ENCODE measurements at places on chromosomes 2 and 18. TPM values are rescaled to one million over a fixed set of nuclear protein-coding genes. Genes with fewer than 3 reads are reported as not detected.

ANKRD30B gene
- total RNA-seq: 0.73 TPM

WDFY1 gene
- 149 TPM for total RNA-seq

WIPF1 gene
- total RNA-seq: 16.9 TPM

CABYR gene
- 5.7 TPM for total RNA-seq

LYG1 gene
- 0.59 TPM for total RNA-seq

UGT1A5 gene
- total RNA-seq: not detected

PSMD14 gene
- total RNA-seq: 60.1 TPM

CMPK2 gene
- total RNA-seq: 0.36 TPM

CXCR4 gene
- 2.0 TPM for total RNA-seq

FLACC1 gene
- 1.3 TPM for total RNA-seq

BOK gene
- total RNA-seq: 13.4 TPM

MYOM1 gene
- total RNA-seq: 2.5 TPM

ATOH8 gene
- total RNA-seq: 22.4 TPM

TXNDC2 gene
- total RNA-seq: not detected

CRYGD gene
- not detected for total RNA-seq

TPO gene
- total RNA-seq: not detected

CD226 gene
- total RNA-seq: 0.69 TPM

CHRND gene
- not detected for total RNA-seq

GAL3ST2 gene
- total RNA-seq: 0.46 TPM

RAB17 gene
- 0.83 TPM for total RNA-seq

KIAA2012 gene
- not detected for total RNA-seq

NBAS gene
- total RNA-seq: 110 TPM

PSMA8 gene
- total RNA-seq: not detected

ZSWIM2 gene
- total RNA-seq: 0.10 TPM

GRB14 gene
- 10.4 TPM for total RNA-seq

SULT1C4 gene
- 0.17 TPM for total RNA-seq

TMEM169 gene
- 0.83 TPM for total RNA-seq

SCN7A gene
- not detected for total RNA-seq

AFF3 gene
- total RNA-seq: 3.4 TPM

RABL2A gene
- total RNA-seq: 16.6 TPM

SERPINB10 gene
- not detected for total RNA-seq

FOXD4L1 gene
- 0.13 TPM for total RNA-seq

DLX1 gene
- total RNA-seq: 1.6 TPM

HTR2B gene
- 37.3 TPM for total RNA-seq

SLC8A1 gene
- 116 TPM for total RNA-seq

TEX51 gene
- not detected for total RNA-seq

NTSR2 gene
- total RNA-seq: not detected

GNAL gene
- 0.20 TPM for total RNA-seq

SLC40A1 gene
- total RNA-seq: 53.8 TPM

LIMS2 gene
- 8.3 TPM for total RNA-seq

TFCP2L1 gene
- under 0.01 TPM for total RNA-seq

RSAD2 gene
- total RNA-seq: 0.33 TPM

CSRNP3 gene
- total RNA-seq: 1.4 TPM
